CD4-positive, alpha-beta T cell treated with Interleukin-6 at 100 ng/mL for 8 hours (primary cell): ENCODE measurements at places on chromosomes 1 and 21.

GRCh38 chr1:40032240-40032891 is 8.2 kb upstream of the CAP1 start:
- peak; percentile 59 for DNase-seq

DNA sequence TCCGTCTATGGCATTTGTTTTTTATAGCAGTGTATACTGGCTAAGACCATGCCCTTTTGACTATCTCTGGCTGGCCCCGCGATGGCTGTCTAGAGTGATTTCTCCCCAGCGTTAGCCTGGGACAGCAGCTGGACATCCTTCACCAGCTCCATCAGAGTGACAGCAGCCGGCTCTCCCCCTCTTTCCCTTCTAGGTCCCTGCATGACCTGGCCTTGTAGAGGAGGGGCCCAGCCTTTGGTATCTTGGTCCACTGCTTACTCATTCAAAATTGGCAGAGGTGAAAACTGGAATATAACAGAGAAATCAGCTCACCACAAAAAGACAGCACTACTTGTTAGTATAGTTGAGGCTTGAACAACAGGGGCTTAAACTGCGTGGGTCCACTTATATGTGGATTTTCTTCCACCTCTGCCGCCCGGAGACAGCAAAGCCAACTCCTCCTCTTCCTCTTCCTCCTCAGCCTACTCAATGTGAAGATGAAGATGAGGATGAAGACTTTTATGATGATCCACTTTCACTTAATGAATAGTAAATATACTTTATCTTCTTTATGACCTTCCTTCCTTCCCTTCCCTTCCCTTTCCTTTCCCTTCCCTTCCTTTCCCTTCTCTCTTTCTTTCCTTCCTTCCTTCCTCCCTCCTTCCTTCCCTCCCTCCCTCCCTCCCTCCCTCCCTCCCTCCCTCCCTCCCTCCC is 29.4 kb upstream of the B3GALNT2 start:
- no peak for DNase-seq

DNA sequence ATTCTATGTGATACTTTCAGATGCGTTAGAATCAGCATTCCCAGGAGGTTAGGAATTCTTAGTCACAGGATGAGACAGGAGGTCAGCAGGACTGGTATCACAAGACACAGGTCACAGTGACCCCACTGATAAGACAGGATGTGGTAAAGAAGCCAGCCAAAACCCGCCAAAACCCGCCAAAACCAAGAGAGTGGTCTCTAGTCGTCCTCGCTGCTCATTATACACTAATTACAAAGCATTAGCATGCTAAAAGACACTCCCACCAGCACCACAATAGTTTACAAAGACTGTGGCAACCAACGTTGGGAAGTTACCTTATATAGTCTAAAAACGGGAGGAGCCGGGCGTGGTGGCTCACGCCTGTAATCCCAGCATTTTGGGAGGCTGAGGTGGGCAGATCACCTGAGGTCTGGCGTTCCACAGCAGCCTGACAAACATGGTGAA is 13.9 kb upstream of the ACTA1 start:
- DNase-seq = no peak

GRCh38 chr1:176885751-176886150 is 278.8 kb downstream of the ASTN1 start:
- DNase-seq = no peak

- no peak for DNase-seq
Measured at GRCh38 chr1:2028870-2029560, 9.9 kb downstream of the GABRD start.

DNA sequence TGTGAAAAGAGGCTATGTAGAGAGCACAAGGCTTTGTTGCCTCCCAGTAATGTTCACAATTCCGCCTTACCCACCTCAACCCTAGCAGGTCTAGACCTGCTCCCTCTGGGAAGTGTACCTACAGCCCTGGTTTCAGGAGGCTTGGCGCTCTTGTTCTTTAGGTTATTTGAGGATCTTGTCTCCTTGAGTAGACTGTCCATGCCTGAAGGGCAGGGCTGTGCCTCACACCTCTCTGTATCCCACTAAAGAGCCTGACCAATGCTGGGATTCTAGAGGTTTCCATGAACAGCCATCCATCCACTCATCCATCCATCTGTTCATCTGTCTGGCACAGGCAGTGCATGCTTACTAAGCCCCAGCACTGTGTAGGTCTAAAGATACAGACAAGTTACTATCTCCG is 1.0 kb downstream of the RAB7B start:
- no peak for DNase-seq
